Kidney epithelial cell (primary cell): ENCODE measurements at places on chromosomes 2 and 18. TPM values are rescaled to one million over a fixed set of nuclear protein-coding genes. Genes with fewer than 3 reads are reported as not detected.

Gene DIS3L2
- 25.2 and 31.7 TPM in 2 replicates for total RNA-seq

Gene CSRNP3
- 1.6 and 3.6 TPM in 2 replicates for total RNA-seq

DNA sequence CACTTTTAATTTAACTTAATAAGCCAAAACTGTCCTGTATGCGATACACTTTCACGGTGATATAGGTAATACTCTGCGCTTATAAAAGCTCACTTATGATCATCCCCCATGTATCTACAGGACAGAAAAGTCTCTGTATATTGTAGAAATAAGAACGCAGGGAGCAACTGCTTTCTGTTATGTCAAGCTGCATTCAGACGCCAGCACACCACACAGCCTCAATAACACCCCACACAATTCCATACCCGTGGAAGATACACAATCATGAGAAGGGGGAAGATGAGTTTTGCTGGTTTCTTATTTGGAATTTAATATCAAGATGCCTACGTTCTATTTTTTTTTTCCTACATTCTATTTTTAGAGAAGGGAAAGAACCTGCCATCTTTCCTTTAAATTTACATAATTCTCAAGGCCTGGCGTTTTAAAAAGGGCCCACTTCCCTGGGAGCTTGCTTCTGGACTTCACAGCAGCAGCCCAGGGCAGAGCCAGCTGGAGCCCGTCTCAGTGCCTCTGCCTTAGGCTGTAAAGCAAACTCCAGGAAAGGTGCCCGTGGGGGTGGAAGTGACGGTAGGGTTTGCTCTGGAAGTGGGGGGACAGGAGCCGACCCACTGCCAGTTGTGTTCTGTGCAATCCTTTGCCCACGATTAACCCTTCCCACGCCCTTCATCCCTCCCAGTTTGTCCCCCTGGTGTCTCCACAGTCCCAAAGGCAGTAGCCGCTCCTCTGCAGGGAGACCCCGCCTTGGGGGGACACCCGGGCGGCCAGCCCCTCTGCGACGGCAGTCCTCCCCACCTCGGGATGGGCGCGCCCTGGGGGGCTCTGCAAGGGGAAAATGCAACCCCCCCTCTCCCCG is 5.3 kb downstream of the PTGR3 start:
- no peak for DNase-seq

Gene INPP5D
- total RNA-seq, result 2.7 and 3.7 TPM in 2 replicates

GRCh38 chr2:12861344-12861930 is 144.7 kb downstream of the TRIB2 start:
- DNase-seq, result no peak

GRCh38 chr18:48138660-48139430 is 208.4 kb upstream of the SMAD2 start:
- DNase-seq, result no peak

DNA sequence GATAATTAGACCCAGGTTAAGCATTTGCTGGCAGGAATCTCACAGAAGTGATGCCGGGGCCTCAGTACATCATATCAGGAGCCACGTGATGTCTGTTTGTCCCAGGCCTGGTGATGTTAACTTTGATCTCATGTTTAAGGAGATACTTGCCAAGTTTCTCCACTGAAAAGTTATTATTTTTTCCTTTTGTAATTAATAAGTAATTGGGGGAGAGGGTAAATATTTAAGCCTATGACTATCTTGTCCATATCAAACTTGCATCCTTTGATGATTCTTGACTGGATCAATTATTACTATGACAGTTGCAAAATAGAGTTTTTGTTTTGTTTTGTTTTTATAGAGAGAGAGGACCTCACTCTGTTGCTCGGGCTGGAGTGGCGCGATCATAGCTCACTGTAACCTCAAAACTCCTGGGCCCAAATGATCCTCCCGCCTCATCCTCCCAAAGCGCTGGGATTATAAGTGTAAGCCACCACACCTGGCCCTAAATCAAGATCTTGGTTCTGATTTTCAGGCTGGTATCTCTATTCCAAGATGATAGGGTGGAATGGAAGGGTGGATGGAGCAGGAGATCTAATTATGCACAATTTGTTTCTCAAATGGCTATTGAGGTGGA is 46.4 kb downstream of the SLC4A1AP start:
- no peak for DNase-seq

Gene LRRTM1
- total RNA-seq, result 2.5 and 3.7 TPM in 2 replicates

Gene DSG4
- total RNA-seq, result not detected in 2 replicates

Gene MOGAT1
- total RNA-seq, result not detected in 2 replicates

- DNase-seq, result no peak
Observed at GRCh38 chr18:60331890-60332289, 40.7 kb downstream of the MC4R start.

Gene RMC1
- 32.8 and 33.4 TPM in 2 replicates for total RNA-seq

GRCh38 chr2:99481941-99482340 is 7.9 kb downstream of the REV1 start:
- DNase-seq, result no peak
